ENCODE measurements at places on chromosomes 16 and 17.

DNA sequence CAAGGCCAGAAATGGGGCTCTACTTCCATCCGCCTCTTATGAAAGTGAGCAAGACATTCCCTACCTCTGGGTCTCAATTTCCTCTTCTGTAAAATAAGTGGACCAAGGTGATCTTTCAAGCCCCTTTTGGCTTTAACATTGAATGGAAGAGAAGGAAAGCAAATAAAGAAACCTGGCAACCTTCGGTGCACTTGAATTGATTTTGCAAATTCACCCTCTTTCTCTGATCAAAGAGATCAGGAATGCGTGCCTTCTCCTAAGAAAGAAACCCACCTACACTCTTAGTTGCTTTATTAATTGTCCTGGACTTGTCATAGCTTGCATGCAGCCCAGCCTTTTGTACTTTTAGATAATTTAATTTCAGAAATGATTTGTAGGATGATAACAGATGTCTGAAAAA, 3.0 kb downstream of the MSI2 start:
- DNase-seq, result no peak

DNA sequence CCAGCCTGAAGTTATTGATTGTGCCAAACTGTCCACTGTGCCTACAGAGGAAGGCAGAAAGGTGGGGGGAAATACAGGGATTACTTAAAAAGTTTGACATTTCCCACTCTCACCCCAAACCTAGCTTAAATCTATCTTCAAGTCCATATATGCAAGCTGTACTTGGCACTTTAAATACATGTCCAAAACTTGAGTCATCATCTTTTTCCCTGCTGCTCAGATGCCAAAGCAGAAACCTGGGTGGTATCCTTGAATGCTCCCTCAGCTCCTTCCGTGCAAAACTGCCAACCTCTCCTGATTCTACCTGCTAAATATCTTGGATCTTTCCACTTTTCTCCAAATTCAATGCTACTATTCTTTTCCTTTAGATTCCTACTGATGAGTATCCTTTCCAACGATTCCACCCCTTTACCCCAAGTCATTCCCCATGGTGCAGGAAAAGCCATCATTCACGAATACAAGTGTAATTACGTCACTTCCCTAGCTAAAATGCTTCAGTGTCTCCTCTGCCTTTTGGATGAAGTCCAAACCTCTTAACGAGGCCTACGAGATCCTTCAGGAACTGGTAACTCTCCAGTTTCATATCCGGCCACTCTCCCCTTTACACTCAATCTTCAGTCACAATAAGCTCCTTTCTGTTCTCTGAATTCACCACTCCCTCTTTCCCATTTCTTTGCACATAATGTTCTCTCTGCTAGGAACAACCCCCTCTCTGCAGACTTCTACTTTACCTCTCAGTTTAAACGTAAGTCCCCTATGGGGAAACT, 9.3 kb downstream of the BECN1 start:
- DNase-seq, result no peak

DNA sequence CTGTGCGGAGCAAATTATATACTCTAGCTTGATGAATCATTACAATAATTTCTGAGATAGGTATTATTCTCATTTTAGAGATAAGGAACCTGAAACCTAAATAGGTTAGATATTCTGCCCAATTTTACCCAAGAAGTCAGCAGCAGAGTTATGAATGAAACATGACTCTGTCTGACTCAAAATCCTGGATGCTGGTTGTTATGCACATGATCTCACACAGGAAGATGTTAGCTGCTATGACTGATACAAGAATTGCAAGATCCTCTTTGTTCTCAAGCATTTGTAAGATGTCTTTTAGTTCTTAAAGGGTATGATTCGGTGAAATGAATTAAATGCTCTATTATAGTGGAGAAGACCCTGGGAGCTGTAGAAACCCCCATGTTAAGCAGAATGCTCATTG, 447.8 kb downstream of the KIF2B start:
- no peak for DNase-seq

DNA sequence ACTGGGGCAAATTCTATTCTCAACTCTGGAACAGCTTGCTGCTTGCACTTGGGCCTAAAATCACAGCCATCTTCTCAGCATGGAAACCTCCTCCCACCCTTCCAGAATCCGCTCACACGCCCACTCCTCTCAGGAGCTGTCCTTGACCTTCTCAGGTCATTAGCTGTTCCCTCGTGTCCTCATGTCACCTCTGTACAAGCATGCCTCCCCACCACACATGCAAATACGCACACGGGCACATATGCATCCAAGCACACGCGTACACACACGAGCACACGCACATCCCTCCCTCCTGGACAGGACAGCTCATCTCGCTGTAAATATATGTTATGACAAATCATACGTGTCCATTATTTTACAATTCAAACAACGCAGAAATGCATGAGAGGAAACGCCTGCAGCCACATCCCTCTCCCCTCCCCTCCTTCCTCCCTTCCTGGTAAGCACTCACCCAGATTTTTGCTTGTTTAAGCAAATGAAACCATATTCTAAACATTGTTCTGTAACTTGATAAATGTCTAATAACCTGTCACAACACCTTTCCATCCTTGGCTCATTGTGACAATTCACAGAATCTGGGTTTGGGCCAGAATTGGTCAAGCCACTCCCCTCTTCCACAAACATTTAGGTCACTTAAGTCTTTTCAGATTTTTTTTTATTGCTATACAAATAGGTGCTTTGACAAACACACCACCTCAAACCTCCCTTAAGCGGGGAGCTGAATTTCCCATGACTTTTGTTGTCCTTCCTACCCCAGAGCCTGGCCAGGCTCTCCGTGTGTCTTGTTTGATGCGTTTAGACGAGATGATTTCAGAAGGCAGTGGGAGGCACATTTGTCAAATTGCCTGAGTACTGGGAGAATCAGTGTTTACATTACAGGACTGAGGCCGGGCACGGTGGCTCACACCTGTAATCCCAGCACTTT, 41.7 kb downstream of the DNAH17 start:
- no peak for DNase-seq

DNA sequence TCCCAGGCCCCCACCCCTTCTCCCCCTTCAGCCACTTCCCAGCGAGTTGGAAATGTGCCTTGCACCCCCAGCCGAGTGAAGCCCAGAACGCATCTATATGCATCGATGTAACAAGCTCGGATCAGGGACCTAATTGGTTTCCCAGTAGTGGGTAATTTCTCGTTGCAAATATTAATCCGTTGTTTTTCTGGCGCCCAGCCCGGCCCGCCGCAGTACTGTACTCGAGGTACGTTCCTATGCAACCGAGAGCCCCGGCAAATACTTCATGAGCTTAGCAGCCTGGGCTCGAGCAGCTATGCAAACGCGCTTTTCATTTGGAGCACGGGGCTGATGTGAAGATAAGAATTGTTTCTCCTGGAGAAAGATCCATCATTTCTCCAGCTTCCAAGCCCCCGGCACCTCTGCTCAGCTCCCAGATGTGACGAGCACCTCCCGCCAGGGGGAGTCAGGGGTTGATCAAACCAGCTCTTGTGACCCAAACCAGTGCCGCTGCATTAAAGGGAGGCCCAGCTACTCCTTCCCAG, 229.8 kb downstream of the KATNIP start:
- no peak for DNase-seq

DNA sequence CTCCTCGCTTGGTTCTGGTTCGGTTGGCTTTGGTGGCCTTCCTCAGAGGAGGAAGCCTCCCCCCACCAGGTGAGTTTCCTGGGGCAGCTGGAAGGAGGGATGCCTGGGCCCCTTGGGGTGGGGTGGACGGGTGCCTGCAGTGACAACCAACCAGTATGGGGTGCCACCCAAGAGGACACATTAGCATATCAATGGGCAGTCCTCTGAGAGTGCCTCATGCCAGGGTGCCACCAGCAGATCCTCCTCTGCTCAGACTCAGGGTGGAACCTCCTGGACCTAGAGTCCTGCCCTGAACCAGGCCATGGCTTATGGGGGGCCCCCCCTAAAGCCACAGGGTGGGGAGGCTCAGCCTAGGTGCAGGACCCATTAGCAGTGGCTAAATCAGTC, 2.7 kb downstream of the PPP1R1B start:
- DNase-seq, result no peak

- no peak for DNase-seq
Observed at GRCh38 chr17:67655478-67656148, 62.1 kb upstream of the NOL11 start.

DNA sequence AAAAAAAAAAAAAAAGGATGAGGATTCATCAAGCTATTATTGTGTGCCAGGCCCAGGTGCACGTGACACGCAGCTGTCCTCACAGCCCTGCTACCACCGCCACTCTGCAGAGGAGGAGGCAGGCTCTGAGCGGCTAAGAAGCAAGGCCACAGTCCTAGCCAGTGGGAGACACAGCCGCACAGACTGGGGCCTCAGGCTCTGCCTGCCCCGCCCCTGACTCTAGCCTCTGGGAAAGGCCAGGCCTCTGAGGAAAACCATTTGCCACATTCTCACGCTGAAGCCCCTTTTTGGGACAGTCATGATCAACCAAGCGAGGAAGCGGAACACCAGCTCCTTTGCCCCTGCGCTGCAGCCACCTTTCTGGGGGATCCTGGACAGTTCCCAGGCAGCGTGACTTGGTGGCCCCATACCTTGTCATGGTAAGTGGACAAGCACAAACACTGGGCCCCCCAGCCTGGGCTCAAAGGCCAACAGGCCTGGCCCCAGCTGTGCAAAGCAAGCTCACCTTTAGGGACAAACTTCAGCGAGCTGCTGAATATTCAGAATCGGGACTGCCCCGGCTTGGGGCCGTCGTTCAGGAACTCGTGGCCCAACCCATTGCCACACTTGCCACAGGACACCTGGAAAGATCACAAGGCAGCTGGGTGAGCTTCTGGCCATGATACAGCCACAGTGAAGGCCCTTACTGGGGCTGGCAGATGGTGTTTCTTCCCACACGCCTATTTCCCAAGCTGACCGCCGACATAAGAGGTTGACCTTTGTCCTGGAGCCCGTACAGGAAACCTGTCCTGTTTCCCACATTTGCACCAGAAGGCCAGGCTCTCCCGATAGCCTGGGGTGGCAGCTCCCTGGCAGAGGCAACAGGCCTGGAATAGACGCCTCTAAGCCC, 2.5 kb downstream of the MSRB1 start:
- no peak for DNase-seq

- DNase-seq, result no peak
Observed at GRCh38 chr17:8141045-8141444, 11.2 kb downstream of the PER1 start.

GRCh38 chr16:85253084-85253941, 141.0 kb upstream of the CIBAR2 start:
- peak; percentile 61 for DNase-seq

- DNase-seq, result no peak
Observed at GRCh38 chr17:80018917-80019651, 16.6 kb downstream of the TBC1D16 start.

DNA sequence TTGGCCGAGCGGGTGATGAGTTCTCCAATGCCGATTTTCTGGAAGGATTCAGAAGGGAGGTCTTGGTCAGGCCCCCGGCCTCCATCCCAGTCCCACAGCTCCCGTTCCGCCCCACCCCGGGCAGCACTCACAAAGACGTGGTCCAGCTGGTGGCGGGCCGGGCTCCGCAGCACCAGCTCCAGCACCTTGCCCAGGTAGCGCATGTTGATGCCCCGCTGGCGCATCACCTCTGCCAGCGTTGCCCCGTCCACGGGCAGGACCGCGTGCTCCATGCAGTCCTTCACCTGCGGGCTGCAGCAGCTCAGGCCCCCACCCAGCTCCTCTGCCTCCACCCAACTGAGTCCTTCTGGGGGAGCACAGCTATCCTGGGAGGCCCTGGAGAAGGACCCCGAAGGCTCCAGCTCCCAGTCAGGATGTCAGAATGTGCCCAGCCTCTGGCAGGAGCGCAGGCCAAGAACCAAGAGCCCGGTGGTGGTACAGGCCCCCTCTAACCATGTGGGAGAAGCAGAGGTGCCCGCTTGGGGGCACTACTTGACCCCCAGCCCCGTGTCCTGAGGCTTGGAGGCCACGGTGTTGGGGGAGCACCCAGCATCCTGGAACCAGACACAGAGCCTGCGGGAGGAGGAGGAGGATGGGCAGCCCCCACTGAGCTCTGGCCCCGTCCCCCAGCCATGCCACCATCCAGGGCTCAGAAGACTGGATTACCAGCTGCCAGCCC, 16.2 kb downstream of the CLUH start:
- DNase-seq, result no peak

DNA sequence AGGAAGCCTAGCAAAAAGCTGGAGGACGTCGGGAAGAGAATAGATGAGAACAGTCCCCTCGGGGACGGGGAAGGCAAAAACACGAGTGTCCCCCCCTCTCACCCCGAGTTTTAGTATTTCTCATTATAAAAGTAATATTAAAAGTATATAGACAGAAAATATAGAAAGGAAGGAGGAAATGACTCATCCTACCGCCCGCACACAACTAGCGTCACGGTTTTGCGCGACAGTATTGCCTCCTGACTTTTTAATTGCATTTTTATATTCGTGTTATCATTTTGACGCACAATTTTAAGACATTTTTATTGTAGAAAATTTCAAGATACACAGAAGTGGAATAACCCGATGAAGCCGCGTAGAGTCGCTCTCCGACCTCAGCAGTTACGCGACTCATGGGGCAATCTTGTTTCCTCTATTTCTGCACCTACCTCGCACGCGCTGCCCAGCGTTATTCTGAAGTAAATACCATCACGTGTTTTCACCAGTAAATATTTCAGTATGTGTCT, 652 bp upstream of the SLC25A19 start:
- DNase-seq, result peak; percentile 66

GRCh38 chr16:85641305-85641704, 28.2 kb downstream of the GSE1 start:
- no peak for DNase-seq

DNA sequence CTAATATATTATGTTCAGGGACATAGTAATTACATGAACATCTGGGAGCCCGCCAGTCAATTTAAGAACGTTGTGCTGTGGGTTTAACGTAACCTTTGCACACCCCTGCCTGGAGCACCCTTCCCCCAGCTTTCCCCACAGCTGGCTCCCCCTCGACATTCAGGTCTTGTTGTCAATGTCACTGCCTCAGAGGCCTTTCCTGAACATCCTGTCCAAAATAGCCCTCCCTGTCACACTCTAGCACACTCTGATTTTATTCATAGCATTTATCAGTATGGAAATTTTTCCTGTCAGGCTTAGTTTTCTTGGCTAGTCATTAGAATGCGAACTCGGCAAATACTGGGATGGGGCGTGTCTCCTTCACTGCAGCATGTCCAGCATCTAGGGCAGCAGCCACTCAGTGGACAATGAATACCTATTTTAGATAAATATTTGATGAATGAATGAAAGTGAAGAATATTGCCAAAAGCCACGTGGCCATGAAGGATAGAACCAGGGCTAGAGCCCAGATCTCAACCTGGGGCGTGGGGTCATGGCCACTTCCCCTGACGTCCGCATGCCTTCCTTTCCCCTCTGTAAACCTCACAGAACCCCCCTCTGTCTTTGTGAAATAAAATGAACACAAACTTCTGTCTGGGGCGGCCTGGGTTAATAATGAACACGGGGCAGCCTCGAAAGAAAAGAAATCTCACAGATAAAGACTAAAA, 10.5 kb downstream of the PIK3R6 start:
- no peak for DNase-seq

DNA sequence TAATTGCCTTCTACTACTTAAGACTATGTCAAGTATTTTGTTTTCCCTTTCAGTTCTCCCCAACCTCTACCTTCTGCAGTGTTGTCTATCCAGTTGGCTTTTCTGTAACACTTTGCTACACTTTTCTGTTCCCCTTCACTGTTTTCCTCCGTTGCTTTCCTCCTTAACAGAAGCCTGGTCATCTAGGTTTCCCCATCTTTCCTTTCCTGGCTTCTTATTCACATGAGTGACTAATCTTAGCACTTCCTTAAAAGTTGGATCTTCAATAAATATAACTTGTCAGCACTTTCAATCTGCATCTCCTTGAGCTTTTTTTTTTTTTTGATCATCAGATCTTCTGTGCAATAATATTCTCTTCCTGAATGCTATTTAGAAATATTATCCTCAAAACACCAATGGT, 2.8 kb upstream of the SLFN11 start:
- no peak for DNase-seq

GRCh38 chr16:13858873-13859580, 60.9 kb upstream of the ERCC4 start:
- DNase-seq, result no peak
